ENCODE measurements at places on chromosomes 6 and 20.
A peak's percentile ranks its signal among the peaks of the same experiment; 100 is the strongest.

DNA sequence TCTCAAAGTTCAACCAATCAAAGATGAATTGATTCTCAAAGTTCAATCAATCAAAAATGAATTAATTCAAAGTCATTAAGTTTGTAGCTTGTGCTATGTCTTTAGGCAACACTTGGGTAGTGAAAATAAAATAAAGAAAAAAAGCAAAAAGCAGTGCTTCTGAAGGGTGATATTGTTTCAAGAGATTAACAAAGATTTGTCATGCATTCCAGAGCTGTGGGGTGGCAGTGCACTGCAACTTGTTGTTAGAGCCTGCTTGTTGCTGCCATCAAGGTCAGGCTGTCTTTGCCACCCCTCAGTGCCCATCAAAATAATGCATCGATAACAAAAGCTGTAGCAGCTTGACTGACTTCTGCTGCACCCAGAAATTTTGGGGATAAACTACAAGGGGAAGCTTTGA is 128.6 kb downstream of the RNF144B start:
- no peak for DNase-seq

GRCh38 chr6:112041535-112041934 is 12.4 kb upstream of the CCN6 start:
- DNase-seq = no peak

DNA sequence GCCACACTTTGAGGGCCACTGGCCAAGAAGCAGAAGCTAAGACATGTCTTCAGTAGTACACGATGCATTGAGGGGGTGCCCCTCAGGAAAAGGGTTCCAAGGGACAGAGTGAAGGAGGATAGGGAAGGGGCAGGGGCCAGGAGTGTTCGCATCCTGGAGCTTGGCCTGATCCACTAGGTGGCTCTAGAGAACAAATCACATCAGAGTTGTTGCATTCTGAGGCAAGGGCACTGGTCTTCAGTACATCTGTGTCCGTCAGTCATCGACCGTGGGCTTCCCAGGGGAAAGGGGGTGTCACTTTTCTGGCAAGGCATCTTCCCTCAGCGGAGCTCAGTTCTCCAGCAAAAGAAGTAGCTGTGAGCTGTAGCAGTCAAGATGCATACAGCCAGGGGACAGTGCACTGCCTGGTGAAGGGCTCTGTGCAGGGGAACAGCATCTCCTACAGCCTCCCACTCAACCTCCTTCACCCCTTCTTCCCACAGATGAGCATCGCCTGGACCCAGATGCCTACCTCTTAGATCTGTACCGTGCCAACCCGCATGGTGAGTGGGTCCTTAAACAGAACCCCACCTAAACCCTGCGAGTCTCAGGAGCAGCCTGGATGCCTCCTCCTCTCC is 47.8 kb downstream of the ARHGAP40 start:
- DNase-seq = peak; percentile 48

- no peak for DNase-seq
These were observed 55.5 kb upstream of the RUNX2 start for GRCh38 chr6:45272626-45273025.

Data from hematopoietic multipotent progenitor cell treated with erythropoietin and hydrocortisone succinate and interleukin-3 and kit ligand, for 4 days (in vitro differentiated cells).